ENCODE measurements at places on chromosomes 4 and X. TPM values are rescaled to one million over a fixed set of nuclear protein-coding genes. Genes with fewer than 3 reads are reported as not detected.

TMEM154 gene
- 1.8 TPM for total RNA-seq

HDAC6 gene
- 74.4 TPM for total RNA-seq

CITED1 gene
- not detected for total RNA-seq

PLAC1 gene
- not detected for total RNA-seq

DIPK2B gene
- 3.4 TPM for total RNA-seq

TCP11X2 gene
- not detected for total RNA-seq

ZBTB33 gene
- 5.6 TPM for total RNA-seq

PCDH19 gene
- total RNA-seq = 1.4 TPM

SH3TC1 gene
- 66.7 TPM for total RNA-seq

GC gene
- total RNA-seq = not detected

DNA sequence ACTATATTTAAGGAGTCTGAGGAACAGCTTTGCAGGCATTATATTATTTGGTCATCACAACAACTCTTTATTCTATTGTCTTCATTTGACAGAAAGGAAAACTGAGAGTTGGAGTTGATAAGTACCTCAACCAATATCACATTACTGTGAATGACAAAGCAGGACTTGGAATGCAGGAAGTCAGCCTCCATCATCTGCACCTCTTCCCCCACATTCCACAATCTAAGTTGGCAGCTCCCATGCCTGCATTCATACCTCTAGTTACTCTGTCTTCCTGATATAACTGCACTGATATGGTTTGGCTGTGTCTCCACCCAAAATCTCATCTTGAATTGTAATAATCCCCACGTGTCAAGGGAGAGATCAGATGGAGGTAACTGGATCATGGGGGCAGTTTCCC is 356.7 kb downstream of the GALNTL6 start:
- no peak overlapping the region for H3K4me3 ChIP-seq
- H3K27me3 ChIP-seq = no peaks in the 10 kb centered on the region
- no peaks in the 10 kb centered on the region for H3K4me1 ChIP-seq
- no peaks in the 10 kb centered on the region for H3K36me3 ChIP-seq
- no peak for DNase-seq
- H3K27ac ChIP-seq = no peak overlapping the region

DNA sequence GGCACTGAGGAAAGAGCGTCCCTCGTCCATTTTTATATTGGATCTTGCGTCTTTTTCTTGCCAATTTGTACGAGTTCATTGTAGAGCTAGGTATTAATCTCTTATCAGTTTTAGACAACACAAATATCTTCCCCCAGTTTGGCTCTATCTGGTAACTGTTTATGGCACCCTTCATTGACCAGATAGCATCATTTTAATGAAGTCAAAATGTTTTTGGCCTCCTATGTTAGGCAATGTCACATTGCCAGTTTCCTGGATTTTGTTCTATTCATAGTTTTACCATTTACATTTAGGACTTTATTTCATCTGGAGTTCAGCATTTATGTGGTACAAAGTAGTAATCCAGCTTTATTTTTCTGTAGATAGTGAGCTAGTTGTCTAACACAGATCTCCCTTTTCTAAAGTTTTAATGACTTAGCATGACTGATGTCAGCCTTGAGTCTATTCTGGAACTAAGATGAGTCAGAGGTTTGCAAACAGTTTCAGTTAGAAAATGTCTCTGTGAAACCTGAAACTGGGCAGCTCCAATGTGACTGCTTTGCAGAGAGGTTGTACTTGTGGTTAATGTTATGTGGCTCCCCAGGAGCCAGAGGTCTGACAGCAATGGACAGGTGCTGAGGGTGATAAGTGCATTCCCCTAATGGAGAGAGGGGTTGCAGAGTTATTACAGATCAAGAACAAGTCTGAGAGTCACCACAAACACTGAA is 5.3 kb upstream of the STBD1 start:
- H3K4me3 ChIP-seq = no peak overlapping the region
- no peaks in the 10 kb centered on the region for H3K36me3 ChIP-seq
- peaks cover 5% of the 10 kb centered on the region for H3K4me1 ChIP-seq
- H3K27me3 ChIP-seq = no peaks in the 10 kb centered on the region

GRCh38 chr4:112001041-112001440 is 144.2 kb upstream of the FAM241A start:
- no peak for DNase-seq
- no peak overlapping the region for H3K27ac ChIP-seq
- H3K36me3 ChIP-seq = no peaks in the 10 kb centered on the region
- H3K4me1 ChIP-seq = no peaks in the 10 kb centered on the region
- no peak overlapping the region for H3K4me3 ChIP-seq

DNA sequence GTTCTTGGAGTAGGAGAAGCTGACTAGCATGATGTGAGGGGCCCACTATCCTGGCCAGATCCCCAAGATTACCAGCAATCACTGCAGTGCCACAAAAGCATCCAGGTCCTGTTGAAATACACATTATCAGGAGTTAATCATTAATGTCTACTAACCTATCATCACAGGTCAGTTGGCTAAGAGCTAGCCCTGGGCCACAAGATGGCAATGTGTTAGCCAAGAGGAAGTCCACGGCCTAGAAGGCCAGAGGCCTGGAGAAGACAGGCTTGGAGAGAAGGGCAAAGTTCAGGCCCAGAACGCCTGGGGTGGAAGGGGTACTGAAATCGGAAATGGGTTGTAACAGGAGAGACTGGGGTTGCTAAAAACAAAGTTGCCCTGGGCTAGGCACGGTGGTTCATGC is 19.9 kb upstream of the KIAA1210 start:
- no peak overlapping the region for H3K4me3 ChIP-seq
- H3K27ac ChIP-seq = no peak overlapping the region
- H3K4me1 ChIP-seq = no peaks in the 10 kb centered on the region
- DNase-seq = no peak

GRCh38 chr4:39042366-39042765 is 10.2 kb upstream of the TMEM156 start:
- H3K27me3 ChIP-seq = peaks cover 4% of the 10 kb centered on the region
- DNase-seq = no peak
- no peak overlapping the region for H3K4me3 ChIP-seq
- H3K27ac ChIP-seq = peak overlapping the region; percentile 94
- H3K4me1 ChIP-seq = peaks cover 2% of the 10 kb centered on the region

DNA sequence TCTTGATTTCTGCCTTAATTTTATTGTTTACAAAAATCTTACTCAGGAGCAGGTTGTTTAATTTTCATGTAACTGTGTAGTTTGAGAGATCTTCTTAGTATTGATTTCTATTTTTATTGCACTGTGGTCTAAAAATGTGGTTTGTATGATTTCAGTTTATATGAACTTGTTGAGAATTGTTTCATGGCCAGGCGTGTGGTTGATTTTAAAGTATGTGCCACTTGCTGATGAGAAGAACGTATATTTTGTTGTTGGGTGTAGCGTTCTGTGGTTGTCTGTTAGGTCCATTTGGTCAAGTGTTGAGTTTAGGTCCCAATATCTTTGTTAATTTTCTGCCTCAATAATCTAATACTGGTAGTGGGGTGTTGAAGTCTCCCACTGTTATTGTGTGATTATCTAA is 996.8 kb downstream of the PCDH19 start:
- no peak overlapping the region for H3K4me3 ChIP-seq
- H3K36me3 ChIP-seq = no peaks in the 10 kb centered on the region
- DNase-seq = no peak
- no peaks in the 10 kb centered on the region for H3K4me1 ChIP-seq

- H3K4me1 ChIP-seq = no peaks in the 10 kb centered on the region
- no peaks in the 10 kb centered on the region for H3K27me3 ChIP-seq
- no peaks in the 10 kb centered on the region for H3K36me3 ChIP-seq
- H3K4me3 ChIP-seq = no peak overlapping the region
- H3K27ac ChIP-seq = no peak overlapping the region
Measured at GRCh38 chr4:89737888-89738287, 99.1 kb downstream of the SNCA start.

GRCh38 chr4:17597517-17597916 is 16.9 kb upstream of the MED28 start:
- no peaks in the 10 kb centered on the region for H3K4me1 ChIP-seq
- H3K27ac ChIP-seq = no peak overlapping the region
- peaks cover 68% of the 10 kb centered on the region for H3K36me3 ChIP-seq
- H3K27me3 ChIP-seq = no peaks in the 10 kb centered on the region

DNA sequence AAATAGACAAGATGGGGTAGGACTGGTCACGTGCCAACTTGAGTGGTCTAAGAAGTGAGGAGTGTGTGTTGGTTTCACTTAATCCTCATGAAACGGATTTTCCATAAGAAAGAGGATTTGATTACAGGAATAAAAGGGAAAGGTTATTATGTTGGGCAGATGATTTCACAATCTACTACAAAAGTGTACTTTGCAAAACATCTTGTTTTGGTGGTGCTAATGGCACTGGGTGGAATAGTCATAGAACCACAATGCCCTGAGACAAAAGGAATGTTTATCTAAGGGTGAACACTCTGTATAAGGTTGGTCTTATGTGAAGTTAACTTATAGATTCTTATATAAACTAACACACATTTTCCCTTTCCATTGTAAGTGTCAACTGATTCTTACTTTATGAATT is 45.6 kb downstream of the GLUD2 start:
- H3K4me3 ChIP-seq = no peak overlapping the region
- no peaks in the 10 kb centered on the region for H3K4me1 ChIP-seq
- no peaks in the 10 kb centered on the region for H3K36me3 ChIP-seq

GRCh38 chr4:2332976-2333319 is 71.0 kb upstream of the MXD4 start:
- DNase-seq = no peak
- no peaks in the 10 kb centered on the region for H3K27me3 ChIP-seq
- no peak overlapping the region for H3K4me3 ChIP-seq
- peaks cover 1% of the 10 kb centered on the region for H3K36me3 ChIP-seq

DNA sequence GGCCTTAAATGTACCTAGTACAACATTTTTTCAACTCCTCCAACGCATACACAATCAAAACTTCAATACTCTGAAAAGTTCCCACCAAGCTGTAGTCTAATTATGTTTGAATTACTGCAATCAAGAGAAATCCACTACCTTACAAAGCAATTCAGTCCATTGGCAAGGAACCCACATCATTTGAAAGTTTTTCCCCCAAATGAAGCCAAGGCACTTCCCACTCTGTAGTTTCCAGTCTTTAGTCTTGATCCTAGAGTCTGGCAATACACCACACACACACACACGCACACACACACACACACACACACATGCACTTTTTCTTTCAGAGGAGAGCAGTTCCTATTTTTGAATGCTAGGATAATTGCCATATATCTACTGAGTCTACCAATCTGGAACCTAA is 79.6 kb downstream of the ANTXR2 start:
- no peak overlapping the region for H3K27ac ChIP-seq
- H3K36me3 ChIP-seq = no peaks in the 10 kb centered on the region
- no peaks in the 10 kb centered on the region for H3K27me3 ChIP-seq
- H3K4me1 ChIP-seq = peaks cover 3% of the 10 kb centered on the region
- H3K4me3 ChIP-seq = no peak overlapping the region

DNA sequence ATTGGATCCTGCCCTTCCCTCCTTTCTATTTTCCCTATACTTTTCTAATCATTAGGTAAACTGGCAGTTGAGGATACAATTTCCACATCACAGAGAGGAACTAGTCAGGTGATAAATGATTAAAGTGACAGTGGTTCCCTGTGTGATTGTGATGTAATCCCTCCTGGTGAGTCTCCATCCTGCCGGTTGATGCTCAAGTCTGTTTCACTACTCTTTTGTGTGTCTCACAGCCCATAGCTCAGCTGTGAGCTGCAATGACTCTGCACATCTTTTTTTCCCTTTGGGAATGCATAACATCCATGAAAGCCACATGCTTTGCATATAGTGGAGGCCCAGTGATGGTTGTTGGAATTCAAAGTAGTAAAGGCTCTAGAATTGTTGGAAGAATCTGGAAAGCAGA is 60.4 kb downstream of the CCNI start:
- H3K27me3 ChIP-seq = no peaks in the 10 kb centered on the region
- no peak for DNase-seq
- no peak overlapping the region for H3K4me3 ChIP-seq
- H3K36me3 ChIP-seq = no peaks in the 10 kb centered on the region

GRCh38 chr4:15965325-15965724 is 2.4 kb upstream of the FGFBP2 start:
- DNase-seq = no peak
- no peak overlapping the region for H3K4me3 ChIP-seq
- no peaks in the 10 kb centered on the region for H3K27me3 ChIP-seq
- H3K4me1 ChIP-seq = peaks cover 15% of the 10 kb centered on the region

DNA sequence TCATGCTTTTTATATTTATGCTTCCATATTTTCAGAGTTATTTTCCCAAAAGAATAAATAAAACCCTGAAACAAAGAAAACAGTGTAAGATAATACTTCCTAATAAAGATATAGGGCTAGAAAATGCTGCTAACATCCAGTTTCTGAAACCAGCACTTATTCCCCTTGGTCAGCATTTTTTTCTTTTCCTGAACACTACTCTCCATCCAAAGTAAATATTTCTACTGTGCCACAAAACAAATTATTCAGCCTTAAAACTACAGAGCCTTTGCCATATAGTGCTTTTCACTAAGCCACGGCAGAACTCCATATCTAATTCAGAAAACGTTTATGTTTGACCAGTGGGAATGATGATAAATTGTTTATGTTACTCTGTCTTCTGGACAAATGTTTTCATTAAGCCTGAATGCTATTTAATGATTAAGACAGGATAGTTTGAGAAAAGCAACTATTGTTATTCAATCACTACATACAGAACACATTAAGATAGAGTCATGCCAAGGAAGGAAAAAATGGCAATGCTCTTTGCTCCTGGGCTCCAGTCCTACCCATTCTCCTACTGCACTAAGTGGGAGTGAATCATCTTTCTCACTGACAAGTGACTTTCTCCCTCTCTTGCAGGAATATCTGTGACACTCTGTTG is 723.9 kb downstream of the FAT4 start:
- H3K36me3 ChIP-seq = no peaks in the 10 kb centered on the region
- no peak for DNase-seq
- no peaks in the 10 kb centered on the region for H3K27me3 ChIP-seq
- H3K4me1 ChIP-seq = no peaks in the 10 kb centered on the region
- no peak overlapping the region for H3K27ac ChIP-seq

GRCh38 chr4:112593438-112594133 is 43.1 kb downstream of the ZGRF1 start:
- no peak for DNase-seq
- no peak overlapping the region for H3K4me3 ChIP-seq
- H3K27ac ChIP-seq = no peak overlapping the region
- no peaks in the 10 kb centered on the region for H3K27me3 ChIP-seq
- H3K4me1 ChIP-seq = no peaks in the 10 kb centered on the region
- no peaks in the 10 kb centered on the region for H3K36me3 ChIP-seq

DNA sequence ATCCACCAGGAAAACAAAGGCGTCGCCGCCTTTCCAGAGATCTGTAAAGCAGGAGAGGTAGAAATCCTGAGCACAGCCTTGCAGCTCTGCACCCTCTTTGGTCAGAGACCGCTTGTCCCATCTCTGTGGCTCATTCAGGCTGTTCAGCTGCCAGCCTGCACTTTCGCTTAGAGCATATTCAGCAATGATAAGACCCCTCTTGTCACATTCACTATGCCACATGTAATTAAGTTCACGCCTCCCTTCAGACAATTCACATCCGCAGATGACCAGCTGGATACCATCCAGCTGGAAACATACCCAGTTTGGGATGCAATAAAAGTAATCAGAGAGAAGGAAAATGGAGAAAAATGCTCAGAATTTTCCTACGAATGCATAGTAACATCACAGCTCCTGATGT is 335.4 kb downstream of the UNC5C start:
- no peak overlapping the region for H3K27ac ChIP-seq
- DNase-seq = no peak
- no peaks in the 10 kb centered on the region for H3K4me1 ChIP-seq
- H3K4me3 ChIP-seq = no peak overlapping the region

GRCh38 chrX:154738011-154738738 is 12.7 kb downstream of the GAB3 start:
- peak overlapping the region; percentile 71 for H3K27ac ChIP-seq
- no peaks in the 10 kb centered on the region for H3K27me3 ChIP-seq
- no peak overlapping the region for H3K4me3 ChIP-seq
- H3K36me3 ChIP-seq = no peaks in the 10 kb centered on the region
- peak; percentile 45 for DNase-seq

GRCh38 chrX:73812256-73812655 is 249.3 kb downstream of the CHIC1 start:
- no peak for DNase-seq
- H3K4me3 ChIP-seq = no peak overlapping the region
- H3K36me3 ChIP-seq = no peaks in the 10 kb centered on the region
- H3K27me3 ChIP-seq = no peaks in the 10 kb centered on the region
